ENCODE measurements at places on chromosomes 13 and 19. TPM values are rescaled to one million over a fixed set of nuclear protein-coding genes. Genes with fewer than 3 reads are reported as not detected.

The ARHGEF7 gene
- total RNA-seq: 63.7 TPM

GRCh38 chr19:29735829-29736228 is 20.8 kb upstream of the C19orf12 start:
- H3K4me1 ChIP-seq: no peaks in the 10 kb centered on the region
- H3K27me3 ChIP-seq: no peaks in the 10 kb centered on the region
- H3K36me3 ChIP-seq: no peaks in the 10 kb centered on the region
- H3K27ac ChIP-seq: no peak overlapping the region
- H3K4me3 ChIP-seq: no peak overlapping the region

GRCh38 chr19:18110609-18111232 is 13.1 kb downstream of the MAST3 start:
- no peak overlapping the region for H3K27ac ChIP-seq
- H3K4me3 ChIP-seq: peak overlapping the region; percentile 80
- no peaks in the 10 kb centered on the region for H3K36me3 ChIP-seq
- no peaks in the 10 kb centered on the region for H3K27me3 ChIP-seq

The ZNF69 gene
- 18.0 TPM for total RNA-seq

DNA sequence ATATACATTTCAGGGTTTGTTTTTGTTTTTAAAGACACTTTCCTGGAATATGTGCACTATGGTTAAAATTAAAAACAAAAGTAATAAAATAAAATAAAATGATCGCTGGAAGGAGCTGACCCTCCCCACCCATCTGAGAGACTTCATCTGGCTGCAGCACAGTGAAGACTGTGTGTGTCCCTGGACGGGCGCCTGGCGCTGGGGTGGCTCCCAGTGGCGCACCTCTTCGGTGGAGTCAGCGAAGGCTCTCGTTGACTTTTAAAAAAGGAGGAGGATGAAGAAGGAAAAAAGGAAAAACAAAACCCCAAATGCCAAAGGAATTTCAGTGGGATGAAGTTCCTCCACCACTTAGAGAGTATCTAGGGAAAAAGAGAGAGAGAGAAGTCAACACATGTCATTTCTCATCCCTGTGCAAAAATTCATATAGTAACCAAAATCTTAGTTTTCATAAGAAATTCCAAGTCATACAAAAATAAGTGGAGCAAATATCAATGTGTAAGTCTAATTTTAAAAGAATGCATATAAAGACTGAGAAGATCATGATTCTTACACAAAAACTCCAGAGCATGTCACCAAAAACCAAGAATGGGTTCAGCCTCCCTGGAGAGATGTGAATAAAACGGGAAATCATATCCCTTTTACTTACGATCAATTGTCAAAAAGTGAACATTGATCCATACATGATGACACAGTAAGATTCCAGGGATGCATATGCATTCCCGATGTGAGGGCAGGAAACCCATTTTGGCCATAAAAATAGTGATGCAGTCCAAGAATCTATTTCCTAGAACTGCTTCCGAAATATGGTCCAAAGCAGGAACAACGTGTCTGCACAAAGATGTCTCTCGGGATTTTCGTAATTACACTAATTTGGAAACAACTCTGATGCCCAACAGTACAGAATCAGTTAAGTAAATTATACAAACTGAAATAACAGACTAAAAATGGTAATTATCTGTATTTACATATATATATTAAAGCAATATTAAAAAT is 123.8 kb downstream of the STK24 start:
- no peak overlapping the region for H3K4me3 ChIP-seq
- H3K27me3 ChIP-seq: no peaks in the 10 kb centered on the region
- H3K36me3 ChIP-seq: peaks cover 77% of the 10 kb centered on the region
- peaks cover 21% of the 10 kb centered on the region for H3K4me1 ChIP-seq
- no peak overlapping the region for H3K27ac ChIP-seq

- H3K4me1 ChIP-seq: peaks cover 29% of the 10 kb centered on the region
- H3K36me3 ChIP-seq: no peaks in the 10 kb centered on the region
- no peak overlapping the region for H3K4me3 ChIP-seq
- peak overlapping the region; percentile 20 for H3K27ac ChIP-seq
- H3K27me3 ChIP-seq: no peaks in the 10 kb centered on the region
Measured at GRCh38 chr13:26992951-26993719, 178.5 kb downstream of the USP12 start.

- H3K4me1 ChIP-seq: peaks cover 6% of the 10 kb centered on the region
- no peak overlapping the region for H3K4me3 ChIP-seq
- peaks cover 11% of the 10 kb centered on the region for H3K27me3 ChIP-seq
- peak; percentile 21 for DNase-seq
- no peak overlapping the region for H3K27ac ChIP-seq
Measured at GRCh38 chr19:34502582-34503411, 21.2 kb downstream of the WTIP start.

All from stomach (tissue), 19 donors.